ENCODE measurements at places on chromosomes 2 and 18.

DNA sequence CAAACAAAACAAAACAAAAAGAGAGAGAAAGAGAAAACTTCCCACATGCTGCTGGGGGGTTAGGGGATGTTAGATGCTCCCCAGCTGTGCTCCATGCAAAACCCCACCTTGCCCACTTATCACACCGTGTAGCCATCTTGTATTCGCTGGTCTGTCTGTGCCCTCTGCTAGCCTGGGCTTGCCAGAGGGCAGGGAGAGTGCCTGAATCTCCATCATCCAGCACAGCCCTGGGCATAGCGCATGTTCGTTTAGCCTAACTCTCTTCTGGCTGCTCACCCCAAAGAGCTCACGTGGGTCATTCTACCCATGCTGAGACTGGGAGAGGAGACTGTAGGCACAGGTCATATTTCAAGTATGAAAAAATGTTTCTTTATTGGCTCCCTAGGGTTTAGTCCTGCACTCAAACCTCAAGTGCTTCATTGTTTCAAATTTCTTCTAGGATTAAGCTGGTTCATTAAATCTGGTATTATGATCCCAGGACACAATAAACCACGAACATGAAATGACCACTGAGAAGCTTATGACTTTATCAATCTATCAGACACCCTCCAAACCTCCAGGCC, 100.5 kb downstream of the KCNF1 start:
- DNase-seq = no peak

DNA sequence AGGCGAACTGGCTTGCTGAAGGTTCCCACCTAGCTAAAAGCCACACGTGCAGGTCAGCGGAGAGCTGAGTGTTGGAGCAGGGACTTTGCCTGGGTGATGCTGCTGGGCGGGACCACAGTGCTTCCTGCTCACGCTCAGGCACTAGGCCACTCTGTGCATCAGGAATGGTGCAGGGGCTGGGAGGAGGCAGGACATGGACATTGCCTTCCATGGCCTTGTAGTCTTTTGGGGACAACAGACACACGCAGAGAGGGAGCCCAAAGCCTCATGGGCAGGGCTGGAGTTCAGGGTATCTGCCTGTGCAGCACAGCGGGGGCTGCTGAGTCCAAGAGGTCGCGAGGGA, 207.2 kb downstream of the ZBTB7C start:
- no peak for DNase-seq

- DNase-seq = no peak
Observed at GRCh38 chr18:76689646-76690264, 132.6 kb upstream of the ZNF236 start.

DNA sequence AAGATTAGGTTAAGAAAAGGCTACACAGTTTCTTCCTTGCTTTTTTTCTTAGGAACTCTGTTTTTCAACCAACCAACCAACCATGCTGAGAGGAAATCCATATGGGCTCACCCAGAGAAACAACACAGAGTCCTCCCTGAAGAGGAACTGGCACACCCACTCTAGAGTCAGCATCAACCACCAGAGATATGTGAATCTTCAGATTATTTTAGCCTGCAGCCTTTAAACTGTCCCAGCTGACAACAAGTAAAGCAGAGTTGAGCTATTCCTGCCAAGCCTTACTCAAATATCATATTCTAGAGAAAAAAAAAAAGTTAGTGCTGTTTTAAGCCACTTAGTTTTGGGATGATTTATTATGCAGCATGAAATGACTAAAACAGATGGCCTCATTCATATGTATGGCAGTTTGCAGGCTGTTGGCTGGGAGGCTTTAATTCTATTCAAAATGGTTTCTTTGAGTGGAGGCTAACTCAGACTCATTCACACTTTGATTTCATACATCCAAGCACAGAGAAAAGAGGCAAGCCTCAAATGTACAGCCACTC, 1637.7 kb upstream of the LRRTM1 start:
- no peak for DNase-seq

DNA sequence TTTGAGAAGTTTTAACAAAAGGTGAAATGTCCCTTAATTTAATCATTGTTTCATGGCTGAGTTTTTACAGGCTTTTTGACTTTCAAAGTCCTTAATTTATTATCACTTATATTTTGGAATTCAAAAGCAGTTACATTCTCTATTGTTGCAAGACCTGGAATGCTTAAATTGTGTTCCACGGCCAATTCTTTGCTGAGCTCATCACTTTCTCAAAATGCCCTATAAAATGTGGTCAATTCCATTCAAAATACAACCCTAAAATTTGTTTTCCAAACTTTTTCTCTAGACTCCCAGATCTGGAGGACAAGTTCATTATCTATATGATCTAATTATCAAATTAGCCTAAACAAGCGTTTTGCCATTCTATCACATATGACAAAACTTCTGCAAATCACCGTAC, 1051.2 kb downstream of the TDRD15 start:
- no peak for DNase-seq

GRCh38 chr2:205688417-205689200, 6.3 kb downstream of the NRP2 start:
- no peak for DNase-seq

Data from SK-N-DZ (cell line).